ENCODE measurements at places on chromosomes 12 and 14.

GRCh38 chr12:105485321-105485910, 154.9 kb downstream of the C12orf75 start:
- no peak for DNase-seq

DNA sequence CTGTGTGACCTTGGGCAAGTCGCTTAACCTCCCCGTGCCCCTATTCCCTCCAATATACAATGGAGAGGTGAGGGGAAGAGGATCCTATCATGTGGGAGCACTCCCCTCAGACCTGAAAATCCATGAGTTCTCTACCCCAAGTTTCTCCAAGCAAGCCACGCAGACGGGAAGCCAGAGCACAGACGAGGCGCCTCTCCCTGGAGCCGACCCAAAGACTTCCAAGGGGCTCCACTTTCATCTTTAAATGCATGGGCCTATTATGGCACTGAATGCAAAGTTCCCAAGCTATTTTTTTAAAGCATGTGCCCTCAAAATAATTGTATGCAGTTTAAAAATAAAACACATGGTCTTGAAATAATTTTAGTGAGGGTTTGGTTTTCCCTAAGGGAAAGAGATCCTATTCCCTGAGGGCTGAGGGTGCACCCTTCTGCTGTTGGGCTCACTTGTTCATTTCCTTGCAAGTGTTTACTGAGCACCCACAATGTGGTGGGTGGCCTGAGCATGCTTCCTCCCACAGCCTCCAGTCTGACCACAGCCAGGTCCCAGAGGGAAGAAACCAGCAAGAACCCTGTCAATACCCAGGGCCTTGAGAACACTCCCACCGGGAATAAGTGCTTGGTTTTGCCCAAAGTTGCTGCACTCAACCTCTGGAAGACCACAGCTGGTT, 14.6 kb downstream of the CMKLR1 start:
- no peak for DNase-seq

DNA sequence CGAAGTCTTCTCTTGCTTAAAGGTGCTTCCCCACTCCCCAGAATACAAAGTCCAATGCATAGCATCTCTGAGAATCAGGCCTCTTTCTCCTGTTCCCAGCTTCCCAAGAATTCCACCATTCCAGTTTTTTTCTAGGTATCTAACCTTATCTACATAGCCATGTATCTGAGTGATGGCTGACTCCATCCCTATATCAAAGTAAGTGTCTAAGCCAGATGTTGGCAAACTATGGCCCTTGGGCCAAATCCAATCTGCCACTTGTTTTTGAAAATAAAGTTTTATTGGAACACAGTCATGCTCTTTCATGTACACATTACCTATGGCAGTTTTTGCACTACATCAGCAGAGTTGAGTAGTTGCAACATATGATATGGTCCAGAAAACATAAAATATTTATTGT, 129.6 kb downstream of the LLPH start:
- no peak for DNase-seq

DNA sequence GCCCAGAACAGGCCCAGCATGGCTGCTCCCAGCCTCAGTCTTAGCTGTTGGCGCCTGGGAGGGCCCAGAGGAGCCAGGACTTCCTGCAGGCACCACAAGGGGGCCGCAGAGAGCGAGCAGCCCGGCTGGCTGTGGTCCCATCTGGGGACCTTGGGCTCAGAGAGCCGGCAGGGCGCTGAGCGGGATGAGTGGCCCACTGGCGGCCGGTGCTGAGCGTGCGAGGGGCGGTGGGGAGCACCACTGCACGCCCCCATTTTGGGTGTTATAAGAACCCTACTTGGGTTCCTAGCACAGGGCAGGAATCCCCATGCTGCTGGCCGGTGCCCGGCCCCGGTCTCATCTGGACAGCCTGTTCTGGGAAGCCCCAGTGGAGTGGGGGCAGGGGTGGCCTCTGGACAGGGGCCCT, 25.9 kb upstream of the CRIP2 start:
- peak; percentile 67 for DNase-seq

DNA sequence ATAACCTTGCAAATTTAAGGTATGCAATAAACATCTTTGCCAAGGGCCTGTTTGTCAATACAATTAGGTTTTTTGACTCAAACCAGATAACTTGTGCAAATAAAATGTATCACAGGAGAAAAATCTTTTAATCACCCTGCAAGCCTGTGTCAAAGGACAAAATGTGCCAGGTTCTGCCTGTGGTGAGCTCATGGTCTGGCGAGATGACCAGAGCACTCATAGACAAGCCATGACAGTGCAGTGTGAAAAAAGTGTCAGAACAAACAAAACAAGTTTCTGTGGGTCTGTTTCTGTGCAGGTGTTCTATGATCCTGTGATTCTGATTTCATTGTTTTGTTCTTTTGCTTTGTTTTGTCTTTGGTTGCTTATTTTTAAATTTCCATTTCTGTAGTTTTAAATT, 847.2 kb downstream of the VRK1 start:
- DNase-seq = no peak

DNA sequence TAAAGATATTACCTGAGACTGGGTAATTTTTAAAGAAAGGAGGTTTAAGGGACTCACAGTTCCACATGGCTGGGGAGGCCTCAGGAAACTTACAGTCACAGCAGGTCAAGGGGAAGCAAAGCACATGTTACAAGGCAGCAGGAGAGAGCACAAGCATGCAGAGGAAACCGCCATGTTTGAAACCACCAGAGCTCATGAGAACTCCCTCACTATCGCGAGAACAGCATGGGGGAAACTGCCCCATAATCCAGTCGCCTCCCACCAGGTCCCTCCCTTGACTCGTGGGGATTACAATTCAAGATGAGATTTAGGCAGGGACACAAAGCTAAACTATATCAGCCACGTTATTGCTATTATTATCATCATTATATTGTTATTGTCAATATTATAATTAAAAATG, 138.7 kb downstream of the RIMBP2 start:
- no peak for DNase-seq

GRCh38 chr14:62209287-62209899, 447.2 kb downstream of the SNAPC1 start:
- no peak for DNase-seq

- peak; percentile 80 for DNase-seq
Measured at GRCh38 chr12:105171691-105172436, 64.1 kb downstream of the APPL2 start.

DNA sequence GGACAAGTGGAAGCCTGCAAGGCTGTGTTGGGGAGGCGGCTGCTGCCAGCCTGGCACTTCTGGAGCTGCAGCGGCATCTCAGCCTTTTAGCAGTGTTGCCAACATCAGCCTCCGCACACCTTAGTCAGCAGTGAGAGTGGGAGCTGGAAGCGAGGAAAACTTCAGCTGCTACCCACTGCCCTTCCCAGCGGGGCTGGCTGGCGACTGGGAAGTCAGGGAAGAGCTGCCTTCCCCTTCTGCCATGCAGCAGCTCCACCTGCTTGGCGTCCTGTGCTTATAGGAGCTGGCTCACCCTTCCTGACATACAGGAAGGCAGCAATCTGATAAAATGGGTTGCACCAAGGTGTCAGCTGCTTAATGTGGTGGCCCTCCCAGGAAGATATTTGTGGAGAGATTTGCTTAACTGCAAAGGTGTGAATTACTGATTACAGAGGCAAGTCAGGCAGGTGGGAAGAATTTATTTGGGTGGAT, 15.4 kb upstream of the PLEKHG3 start:
- DNase-seq = no peak

All from hematopoietic multipotent progenitor cell treated with erythropoietin and hydrocortisone succinate and interleukin-3 and kit ligand, for 8 days (in vitro differentiated cells).